ENCODE measurements at places on chromosomes 16 and 17.

DNA sequence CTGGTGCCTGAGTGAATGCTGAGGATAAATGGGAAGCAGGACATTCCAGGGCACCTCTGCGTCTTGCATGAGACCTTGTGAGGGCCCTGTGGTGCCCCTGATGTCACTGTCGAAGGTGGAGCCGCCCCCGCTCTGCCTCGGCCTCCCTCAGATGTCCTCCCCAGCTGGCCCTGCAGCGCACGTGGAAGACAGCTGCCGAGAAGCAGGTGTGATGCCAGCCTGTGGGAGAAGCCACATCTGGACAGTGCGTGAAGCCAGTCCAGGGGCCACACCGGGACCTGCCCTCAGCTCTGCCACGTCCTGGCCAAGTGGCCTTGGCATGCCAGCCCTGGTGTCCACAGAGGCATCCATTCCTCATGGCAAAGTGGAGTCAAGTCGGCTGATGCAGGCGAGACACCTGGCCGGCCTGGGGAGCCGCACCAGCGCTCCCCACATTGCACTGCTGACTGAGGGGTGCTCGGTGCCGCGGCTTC, 21.6 kb upstream of the METRNL start:
- no peak for DNase-seq

GRCh38 chr16:56916571-56917403, 15.2 kb upstream of the HERPUD1 start:
- DNase-seq = no peak

- no peak for DNase-seq
These were observed 7.6 kb downstream of the MYO1C start for GRCh38 chr17:1484676-1485422.

GRCh38 chr16:54286090-54286365, 559 bp downstream of the IRX3 start:
- DNase-seq = no peak

DNA sequence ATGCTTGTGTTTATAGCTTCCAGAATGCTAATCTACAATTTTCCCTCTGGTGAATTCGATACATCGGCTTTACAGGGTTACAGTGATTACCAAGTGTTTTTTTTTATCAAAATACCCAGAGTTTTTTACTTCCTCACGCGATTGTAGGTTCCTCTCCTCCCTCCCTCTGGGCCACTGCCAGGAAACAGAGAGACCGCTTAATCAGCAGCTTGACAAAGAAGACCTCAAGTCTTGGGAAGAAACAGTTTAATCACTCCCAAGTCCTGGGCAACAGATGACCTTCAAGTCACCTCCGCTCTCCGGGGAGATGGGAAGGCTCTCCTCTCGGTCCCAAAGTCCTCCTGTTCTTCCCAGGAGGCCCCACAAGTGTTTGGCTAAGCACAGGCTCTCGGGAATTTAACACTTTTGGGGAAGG, 23.5 kb downstream of the SMTNL2 start:
- no peak for DNase-seq

- DNase-seq = no peak
These were observed 315.1 kb upstream of the EEF2KMT start for GRCh38 chr16:5412731-5413130.

GRCh38 chr17:73765824-73766563, 121.7 kb upstream of the SDK2 start:
- no peak for DNase-seq

- DNase-seq = no peak
These were observed 49.7 kb upstream of the ANKFY1 start for GRCh38 chr17:4313221-4314114.

DNA sequence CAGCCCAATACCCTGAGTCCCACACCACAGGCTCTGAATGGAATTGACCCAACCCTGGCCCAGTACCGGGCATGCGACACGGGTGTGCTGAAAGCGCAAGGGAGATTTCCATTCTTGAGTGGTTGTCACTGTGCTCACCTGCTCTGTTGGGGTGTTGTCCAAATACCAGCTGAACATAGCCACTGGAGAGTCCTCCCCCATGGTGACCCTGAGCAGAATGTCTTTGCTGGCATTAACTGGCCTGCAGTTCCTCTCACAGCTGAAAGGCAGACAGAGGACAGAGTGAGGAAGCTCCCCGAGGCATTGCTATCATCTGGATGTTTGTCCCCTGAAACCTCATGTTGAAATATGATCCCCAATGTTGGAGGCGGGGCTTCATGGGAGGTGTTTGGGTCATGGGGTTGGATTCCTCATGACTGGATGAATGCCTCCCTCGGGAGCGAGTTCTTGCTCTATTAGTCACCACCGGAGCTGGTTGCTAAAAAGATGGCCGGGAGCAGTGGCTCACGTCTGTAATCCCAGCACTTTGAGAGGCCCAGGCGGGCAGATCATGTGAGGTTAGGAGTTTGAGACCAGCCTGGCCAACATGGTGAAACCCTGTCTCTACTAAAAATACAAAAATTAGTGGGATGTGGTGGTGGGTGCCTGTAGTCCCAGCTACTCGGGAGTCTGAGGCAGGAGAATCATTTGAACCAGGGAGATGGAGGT, 57.3 kb upstream of the BCO1 start:
- DNase-seq = no peak

GRCh38 chr16:69477546-69477945, 53.1 kb downstream of the CYB5B start:
- DNase-seq = no peak

DNA sequence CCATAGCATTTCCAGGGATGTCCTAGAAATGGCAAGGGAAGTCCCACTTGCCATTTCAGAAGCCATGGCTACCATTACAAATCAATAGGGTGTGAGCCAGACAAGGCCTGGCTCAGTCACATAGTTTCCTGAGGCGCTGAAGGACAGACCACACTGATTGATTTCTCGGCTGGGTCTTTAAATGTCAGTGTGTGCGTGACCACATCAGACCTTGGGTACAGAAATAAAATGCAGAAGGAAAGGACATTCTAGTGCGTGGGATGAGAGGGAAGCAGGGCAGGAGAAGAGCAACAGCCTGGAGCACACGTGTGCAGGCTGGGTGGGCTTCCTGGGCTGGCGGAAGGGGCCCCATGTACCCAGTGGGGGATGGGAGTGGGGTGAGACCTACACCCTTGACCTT, 58.7 kb upstream of the LYRM9 start:
- DNase-seq = no peak

DNA sequence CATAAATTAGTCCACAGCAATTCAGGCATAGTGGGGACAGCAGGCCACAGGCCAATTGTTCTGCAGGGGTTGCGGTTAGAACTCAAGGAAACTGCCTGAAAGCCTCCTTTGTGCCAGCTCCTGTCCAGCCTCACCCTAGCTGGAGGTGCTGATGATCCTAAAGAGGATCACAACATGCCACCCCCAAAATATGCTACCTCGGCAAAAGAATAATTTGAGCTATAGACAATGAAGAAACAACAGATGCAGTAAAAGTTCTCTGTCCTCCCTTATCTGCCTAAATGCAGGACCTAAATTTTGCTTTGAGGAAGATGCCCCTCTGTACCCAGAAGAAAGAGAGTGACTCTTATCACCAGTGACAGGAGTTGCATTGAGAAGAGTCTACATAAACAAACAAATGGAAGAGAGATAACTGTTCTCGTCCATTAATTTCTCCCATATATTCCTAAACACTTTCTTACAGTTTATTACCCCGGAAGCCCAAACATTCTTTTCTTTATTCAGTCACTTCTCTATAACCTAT, 14.7 kb downstream of the ALOX15 start:
- DNase-seq = no peak

GRCh38 chr16:88686439-88687253, at the start of gene SNAI3:
TSS of gene SNAI3 (minus strand) at chr16:88686507. CDS start at chr16:88686406, 101 bp downstream.
- no peak for DNase-seq

- DNase-seq = no peak
These were observed 74.4 kb upstream of the SMIM36 start for GRCh38 chr17:55585629-55586028.
